H4 (cell line): ENCODE measurements at places on chromosomes 11 and 22.

DNA sequence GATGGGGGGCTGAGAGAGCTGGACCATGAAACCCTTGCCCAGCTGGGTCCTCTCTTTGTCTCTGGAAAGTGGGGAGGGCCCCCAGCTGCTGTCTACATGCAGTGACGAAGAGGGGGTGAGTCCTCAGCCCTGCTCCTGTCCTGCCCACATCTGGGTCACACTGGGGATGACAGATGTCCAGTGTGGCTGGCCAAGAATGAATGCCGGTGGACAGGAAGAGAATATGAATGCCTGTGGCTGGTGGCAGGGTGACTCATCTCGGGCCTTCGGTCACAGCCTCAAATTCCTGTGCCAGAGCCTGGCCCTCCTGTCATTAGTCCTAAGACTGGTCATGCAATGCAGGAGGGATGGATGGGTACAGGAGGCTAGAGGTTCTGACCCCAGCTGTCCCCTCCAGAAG lies 2.2 kb upstream of the PNPLA3 start:
- peak; percentile 91 for DNase-seq

DNA sequence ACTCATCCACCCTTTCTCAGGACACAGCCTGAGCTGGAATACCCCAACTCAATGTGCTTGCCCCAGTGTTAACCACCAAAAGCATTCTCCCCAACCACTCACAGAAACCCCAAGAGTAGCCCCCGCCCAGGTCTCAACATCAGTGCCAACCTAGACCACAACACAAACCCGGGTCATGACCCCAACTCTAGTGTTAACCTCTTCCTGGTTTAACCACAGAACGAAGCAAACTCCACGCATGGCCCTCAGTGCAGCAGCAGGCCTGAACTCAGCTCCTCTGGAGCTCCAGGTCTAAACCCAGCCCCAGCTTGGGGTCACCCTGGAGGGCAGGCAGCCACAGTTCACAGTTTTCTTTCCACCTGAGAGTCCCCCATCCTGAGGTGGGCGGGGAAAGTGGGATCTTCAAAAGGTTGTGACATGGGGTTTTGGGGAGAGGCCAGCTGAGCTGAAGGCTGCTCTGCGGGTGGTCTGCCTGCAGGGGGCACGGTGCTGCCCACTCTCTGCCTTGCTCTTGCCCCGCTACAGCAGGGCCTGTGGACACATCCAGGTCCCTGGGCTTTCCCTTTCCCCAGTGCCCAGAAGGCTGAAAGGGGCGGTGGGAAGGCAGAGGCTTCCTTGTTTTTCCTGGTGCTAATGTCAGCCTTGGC lies 37.9 kb downstream of the NECTIN1 start:
- DNase-seq = no peak

DNA sequence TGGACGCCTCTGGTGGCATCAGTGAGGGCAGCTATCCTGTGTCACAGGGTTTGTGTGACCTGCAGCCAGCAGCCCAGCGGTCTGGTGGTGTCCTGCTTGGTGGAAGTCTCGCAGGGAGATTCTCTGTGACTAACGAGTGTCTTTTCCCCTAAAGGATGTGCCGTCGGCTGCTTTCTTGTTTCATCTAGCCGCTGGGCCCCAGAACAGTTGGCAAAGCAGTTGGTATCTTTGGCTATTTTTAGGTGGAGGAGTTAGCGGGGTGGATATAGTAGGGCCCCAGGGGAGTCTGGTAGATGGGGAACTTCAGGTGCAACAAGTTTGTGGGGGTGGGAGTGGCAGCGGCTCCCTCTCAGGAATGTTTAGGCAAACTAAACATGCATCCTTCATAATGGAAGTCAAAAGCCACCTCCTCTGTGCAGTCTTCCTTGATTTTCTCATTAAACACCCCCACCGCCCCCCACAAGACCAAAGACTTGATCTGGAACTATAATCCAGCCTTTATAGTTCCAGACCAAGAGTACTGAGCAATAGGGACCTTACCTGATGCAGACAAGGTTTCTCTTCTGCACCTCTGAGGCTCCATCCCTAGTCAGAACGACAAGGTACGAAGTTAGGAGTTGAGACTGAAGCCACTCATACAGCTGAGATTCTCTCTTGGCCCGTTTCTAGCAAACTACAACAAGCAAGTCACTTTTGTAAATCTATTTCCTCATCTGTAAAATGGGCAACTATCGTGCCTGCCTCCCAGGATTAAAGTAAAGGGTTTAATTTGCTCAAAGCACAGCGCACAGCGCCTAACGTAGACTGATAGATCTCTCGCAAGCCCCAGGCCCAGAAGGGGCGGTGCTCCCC lies 1.1 kb upstream of the PELI3 start:
- DNase-seq = no peak

DNA sequence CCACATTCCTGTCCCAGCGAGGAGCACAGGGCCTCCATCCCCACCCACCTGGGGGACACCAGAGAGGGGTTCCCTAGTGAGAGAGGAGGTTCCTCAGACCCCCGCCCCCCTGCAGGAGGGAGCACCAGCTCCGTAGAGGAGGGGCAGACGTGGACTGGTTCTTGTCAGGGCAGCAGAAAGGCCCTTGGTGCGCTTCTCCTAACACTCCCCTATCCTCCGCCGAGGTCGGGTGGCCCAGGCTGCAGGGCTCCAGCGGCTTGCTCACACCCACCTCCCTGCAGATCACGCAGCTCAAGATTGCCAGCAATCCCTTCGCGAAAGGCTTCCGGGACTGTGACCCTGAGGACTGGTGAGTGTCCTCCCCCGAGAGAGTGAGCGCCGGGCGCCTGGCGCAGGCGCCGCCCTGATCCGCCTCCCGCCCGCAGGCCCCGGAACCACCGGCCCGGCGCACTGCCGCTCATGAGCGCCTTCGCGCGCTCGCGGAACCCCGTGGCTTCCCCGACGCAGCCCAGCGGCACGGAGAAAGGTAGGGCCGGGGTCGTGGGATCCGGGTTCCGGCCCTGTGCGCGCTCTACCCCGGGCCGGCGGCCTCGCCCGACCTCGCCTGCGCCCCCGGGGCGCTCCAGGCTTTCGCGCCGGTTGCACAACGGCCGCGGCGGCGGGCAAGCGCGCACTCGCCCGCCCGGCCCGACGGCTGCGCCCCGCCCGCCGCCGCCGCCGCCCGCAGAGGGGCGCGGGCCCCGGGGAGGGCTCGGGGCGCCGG lies 5.1 kb downstream of the TBX1 start:
- DNase-seq = no peak

DNA sequence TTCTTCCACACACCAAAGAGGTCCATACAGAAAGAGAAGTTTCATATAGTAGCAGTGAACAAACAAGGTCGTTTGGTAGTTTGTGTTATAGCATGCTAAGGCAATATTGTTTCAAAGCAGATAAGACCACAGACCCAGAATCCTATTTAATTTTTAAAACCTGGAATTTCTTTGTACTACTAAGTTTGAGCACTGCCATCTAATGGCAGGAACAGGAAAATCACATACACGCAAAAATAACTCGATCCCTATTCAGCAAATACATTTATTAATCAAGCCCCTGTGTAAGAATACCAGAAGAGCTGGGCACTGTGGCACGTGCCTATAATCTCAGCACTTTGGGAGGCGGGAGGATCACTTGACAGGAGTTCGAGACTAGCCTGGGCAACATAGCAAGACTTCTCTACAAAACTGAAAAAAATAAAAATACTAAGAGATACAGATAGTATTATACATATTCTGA lies 2.9 kb upstream of the BTBD10 start:
- DNase-seq = peak; percentile 51

- no peak for DNase-seq
Measured at GRCh38 chr11:61814247-61814957, 2.4 kb downstream of the FADS1 start.

DNA sequence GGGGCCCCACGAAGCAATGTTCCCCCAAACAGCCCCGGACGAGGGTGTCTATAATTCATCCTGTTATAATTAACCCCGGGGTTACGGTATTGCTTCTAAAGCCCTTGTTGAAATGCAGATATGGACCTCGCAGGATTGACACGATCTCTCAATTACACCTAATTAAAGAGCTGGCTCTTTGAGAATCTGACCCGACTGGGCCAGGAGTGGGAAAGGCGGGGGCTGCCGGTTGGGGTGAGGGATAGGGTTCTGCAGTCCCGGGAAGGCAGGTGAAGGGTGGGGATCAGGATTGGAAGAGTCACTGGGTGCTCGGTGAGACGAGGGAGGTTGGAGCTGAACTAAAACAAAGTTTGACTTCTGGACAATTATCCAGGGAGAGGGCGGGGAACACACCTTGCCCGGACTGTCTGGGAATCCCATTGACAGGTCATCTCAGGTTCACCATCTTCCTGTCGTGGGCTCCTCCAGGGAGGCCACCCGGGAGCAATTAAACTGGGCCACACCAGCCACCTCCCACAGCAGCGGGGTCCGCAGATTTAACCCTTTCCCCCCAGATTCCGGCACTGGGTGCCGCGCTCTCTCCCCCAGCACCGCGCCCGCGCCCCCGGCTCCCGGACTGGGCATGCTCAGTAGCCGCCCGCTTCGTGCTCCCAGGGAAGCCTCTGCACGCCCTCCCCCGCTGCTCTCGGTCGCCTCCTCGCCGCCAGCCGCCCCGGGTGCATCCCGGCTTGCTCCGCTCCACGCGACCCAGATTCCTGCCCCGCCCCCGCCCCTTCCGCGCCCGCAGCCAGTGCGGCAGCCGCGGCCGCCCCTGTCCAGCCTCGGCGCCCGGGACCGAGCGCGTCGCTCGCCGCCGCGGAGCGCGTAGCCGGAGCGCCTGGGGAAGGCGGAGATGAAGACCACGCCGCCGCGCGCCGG lies at the start of gene ELMOD1:
Gene ELMOD1, plus strand, starts transcription at position 688 of the 918 bp plus-strand sequence. CDS start 27,043 bp downstream, outside the sequence.
- DNase-seq = peak; percentile 51

DNA sequence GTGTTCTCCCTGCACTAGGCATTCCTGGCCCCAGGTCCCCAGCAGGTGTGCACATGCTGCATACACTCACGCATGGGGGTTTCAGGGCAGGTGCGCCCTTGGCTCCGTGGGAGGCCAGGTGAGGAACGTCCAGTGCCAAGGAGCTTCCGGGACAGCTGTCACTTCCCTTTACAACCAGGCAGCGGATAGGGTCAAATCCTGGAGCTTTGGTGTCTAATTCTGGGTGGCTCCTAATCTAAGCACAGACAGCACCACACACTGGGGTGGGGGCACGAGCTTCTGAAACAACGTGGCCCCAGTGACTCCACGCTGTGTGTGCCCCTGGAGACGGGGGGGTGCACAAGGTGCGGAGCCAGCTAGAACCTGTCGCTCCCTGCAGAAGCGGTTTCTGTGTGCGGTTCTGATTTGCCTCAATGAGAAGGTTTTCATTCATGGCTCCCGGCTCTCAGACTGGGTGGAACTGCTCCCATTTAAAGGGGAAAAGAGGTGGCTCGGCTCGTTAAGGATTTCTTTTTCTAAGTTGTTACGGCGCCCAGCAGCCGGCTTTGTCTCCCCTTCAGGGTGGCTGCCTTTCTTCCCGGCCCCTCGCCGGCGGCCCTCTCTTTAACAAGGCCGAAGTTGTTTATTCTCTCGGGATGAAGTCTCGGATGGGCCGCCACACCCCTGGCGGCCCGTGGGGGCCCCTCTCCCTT lies 5.0 kb downstream of the CCND1 start:
- DNase-seq = no peak

GRCh38 chr11:62025487-62026105 lies 58.2 kb upstream of the FTH1 start:
- peak; percentile 86 for DNase-seq

GRCh38 chr11:5345831-5346230 lies 2.5 kb upstream of the OR51B5 start:
- no peak for DNase-seq

GRCh38 chr22:17783312-17783711 lies 9.0 kb upstream of the BID start:
- DNase-seq = no peak

DNA sequence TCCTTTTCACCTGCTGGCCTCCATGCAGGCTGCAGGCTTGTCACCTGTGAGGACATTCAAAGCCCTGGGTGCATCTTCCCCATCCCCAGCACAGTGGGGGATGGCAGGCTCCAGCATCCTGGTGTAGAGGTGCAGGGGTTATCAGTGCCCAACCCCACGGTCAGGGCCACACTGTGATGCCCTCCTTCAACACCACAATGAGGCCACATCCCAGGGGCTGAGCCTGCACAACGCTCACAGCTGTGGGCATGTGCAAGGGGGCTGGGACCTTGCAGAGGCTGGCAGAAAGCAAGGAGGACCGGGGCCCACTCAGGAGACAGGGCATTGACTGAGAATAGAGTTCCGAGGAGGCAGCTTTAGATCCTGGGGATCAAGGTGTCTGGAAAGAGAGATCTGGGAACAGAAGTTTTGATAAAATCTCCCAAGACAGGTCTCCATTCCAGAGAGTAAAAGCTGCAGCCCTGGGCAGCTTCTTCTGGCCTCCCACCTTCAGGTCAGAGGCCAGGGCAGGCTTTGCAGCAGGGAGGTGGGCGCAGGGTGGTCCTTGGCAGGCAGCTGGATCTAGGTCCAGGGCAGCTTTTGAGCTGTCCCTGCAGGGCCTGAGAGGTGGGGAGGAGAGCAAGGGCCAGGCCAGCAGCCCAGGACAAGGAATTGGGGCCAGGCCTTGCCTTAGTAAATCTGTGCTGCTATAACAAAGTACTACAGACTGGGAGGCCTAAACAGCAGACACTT lies 250.8 kb upstream of the B3GAT1 start:
- no peak for DNase-seq

DNA sequence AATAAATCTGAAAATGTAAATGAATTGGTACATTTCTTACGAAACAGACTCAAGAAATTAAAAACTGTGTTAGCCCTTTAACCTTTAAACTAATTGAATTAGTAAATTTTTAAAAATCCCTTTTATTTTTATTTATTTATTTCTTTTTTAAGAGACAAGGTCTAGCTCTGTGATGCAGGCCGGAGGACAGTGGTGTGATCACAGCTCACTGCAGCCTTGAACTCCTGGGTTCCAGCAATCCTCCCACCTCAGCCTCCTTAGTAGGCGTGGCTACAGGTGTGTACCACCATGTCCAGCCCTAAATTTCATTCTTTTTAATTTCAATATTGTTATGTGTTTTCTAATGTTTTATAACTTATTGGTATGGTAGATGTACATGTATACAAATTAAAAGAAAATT lies 72.6 kb downstream of the MYEOV start:
- no peak for DNase-seq

DNA sequence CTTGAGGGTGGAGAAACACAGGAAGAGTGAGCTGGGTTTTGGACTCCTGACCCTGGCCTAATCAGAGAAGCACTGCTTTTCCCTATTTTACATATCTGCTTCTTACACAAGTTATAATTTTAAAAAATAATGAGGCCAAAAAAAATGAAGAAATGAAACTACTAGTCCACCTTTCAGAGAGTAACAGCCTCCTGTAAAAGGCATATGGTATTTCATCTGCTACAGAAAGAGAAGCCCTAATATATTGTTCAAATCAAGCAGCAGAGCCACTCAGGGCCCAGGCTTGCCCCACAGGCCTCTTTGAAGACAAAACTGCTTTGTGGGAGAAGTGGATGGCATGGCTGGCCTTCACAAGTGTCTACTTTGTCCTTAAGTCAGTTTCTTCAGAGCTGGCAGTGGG lies 10.0 kb downstream of the DIXDC1 start:
- no peak for DNase-seq

- DNase-seq = no peak
Measured at GRCh38 chr11:10441652-10442503, 13.2 kb upstream of the AMPD3 start.

- DNase-seq = no peak
Measured at GRCh38 chr11:129598378-129598777, 217.3 kb upstream of the TMEM45B start.
